GM20000 (cell line): ENCODE measurements at places on chromosomes 6 and 20.

DNA sequence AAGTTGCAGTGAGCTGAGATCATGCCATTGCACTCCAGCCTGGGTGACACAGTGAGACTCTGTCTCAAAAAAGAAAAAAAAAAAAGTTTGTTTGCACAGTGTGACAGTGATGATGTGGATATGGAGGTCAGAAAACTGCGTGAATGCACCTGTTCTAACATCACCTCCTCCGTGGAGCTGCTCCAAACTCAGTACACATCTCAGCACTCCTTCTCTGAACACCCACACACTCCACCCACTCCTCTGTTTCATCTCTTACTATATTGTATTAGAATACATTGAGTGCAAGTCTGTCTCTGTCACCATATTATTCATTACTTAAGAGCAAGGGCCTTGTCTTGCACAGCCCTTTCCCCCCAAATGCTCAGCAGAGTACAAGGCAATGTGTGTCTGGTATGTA, 51.5 kb upstream of the ENPP4 start:
- DNase-seq, result no peak

- no peak for DNase-seq
Measured at GRCh38 chr20:61640131-61640870, 388.2 kb downstream of the CDH4 start.

DNA sequence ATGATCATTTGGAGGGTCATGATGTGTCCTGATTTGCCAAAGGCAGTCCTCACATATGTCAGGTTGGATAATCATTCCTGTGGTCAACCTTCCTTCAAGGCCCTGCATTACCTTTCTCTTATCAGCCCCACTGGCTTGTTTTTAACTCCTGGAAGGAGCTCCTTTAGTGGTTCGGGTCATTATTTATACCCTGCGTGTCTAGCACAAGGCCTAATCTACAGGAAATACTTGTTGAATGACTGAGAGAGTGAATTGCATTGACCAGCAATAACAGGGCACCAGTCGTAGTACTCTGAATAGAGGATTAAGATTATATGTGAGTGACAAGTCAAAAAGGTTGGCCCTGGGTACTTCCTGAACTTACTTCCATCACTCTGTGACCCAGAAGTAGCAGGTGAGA, 4.5 kb downstream of the HIVEP2 start:
- DNase-seq, result no peak

DNA sequence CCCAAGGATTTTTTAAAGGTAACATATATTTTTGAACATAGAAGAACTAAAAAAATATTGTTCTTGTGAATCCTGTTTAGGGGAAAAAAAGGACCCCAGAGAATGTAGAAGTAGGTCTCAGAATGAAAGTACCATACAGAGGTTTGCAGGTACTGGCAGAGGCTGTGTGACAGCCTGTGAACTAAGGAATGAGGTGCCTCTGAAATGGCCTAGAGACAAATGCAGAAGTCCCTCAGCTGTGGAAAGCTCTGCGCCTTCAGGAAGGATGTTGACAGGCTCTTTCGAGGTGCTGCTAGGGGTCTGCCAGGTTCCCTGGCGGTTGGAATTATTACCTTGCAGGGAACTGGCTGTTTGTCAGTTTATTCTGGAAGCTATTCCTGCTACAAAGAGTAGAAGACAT, 8.6 kb upstream of the TUBB2B start:
- no peak for DNase-seq

GRCh38 chr6:92690997-92691599, 728.3 kb downstream of the EPHA7 start:
- no peak for DNase-seq

DNA sequence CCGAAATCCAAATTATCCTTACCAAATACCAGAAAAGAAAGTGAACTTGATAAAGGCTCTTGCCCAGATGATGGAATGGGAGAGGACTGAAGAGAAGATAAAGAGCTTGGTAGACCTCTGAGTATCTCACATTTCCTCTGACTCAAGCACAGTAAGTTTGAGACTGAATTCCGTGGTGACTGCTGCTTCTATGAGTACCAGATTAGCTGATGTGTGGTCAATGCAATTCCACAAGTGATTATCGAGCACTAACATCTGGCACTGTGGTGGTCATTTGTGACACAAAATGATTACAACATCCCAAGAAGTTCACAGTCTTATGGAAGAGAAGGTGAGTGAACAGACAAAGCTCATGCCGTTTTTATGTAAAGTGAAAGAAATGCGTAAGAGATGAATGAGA, 2.6 kb upstream of the RPS6KA2 start:
- no peak for DNase-seq

GRCh38 chr20:11777387-11778205, 140.1 kb upstream of the BTBD3 start:
- no peak for DNase-seq

DNA sequence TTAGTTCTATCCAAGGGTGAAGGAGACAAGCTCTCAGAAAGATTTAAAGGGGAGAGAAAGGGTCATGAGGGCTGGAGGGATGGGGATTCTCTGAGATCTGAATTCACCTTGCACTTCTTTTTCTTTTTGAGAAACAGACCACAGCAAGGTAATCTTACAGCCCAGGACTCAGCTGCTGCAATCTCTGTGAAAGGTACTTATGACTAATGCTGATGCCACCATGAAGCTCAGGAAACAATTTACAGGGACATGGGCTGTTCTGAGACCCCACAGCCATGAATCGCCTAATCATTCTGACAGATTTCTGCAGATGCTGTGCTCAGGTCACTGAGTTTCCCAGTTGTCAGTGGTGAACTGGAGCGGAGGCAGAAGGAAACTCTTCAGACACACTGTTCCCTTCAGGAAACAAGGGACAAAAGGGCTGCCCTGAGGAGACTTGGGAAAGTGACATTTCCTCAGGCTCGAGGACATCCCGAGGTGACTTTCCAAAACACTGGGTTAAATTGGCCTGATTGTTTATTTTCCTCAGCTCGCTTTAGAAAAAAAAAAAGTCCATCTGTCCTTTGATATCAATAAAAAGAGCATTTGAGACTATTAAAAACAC, 103.8 kb upstream of the PLCB4 start:
- no peak for DNase-seq

GRCh38 chr6:20724443-20725190, 190.4 kb downstream of the CDKAL1 start:
- no peak for DNase-seq

DNA sequence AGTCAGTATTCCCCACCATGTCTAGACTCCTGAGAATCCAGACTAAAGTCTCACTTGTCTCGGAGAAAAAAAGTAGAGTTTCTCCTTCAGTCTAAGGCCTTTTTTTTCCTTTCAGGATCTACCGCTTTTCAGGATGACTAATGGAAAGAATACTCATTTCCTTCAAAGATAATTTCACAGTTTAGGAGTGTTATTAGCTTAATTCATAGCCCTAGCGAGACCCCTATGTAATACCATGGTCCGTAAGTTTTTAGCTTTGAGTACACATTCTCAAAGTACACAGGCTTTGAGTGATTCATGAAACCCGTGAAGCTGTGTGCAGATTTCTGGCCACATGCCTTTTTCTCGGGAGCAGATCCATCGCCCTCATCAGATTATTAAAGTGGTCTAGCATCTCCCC, 133.1 kb downstream of the SOX4 start:
- no peak for DNase-seq

- no peak for DNase-seq
Measured at GRCh38 chr6:166046226-166046625, 121.4 kb downstream of the TBXT start.

GRCh38 chr6:117908246-117909068, 1.4 kb downstream of the SLC35F1 start:
- DNase-seq, result no peak

DNA sequence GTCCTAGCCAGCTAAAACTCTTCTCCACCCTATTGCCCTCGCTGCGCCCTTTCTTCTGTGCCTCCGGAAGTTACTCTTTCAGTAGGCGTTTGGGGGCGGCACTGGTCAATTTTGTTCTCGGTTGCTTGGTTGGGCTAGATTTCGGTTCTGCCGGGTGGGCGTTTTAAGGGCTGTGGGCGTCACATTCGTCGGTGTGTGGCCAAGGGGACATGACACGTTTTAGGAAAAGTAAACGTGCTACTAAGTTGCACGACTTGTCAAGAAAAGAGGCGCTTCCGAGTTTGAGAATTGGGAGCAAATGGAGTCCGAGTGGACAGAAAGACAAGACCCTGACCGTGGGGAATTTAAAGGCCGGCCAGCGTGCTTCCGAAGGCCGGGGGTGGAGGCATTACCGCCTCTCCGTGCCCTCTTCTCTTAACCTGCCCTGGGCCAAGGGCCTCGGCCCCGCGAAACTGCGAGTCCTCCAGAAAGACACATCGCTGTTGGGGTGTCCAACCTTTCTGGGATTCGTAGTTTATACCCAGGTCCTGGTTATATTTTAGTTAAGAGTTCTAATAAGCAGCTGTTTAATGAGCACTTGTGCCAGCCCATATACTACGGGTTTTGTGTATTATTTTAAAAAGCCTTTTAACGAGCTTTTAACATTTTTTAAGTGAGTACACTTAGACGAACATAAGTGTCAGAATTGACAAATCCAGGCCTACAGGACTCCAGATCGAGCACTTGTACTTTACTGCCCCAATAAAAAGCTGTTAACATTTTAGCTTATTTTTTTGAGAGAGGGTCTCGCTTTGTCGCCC, 664 bp upstream of the BAG6 start:
- DNase-seq, result peak; percentile 92

GRCh38 chr6:81838031-81838430, 85.5 kb upstream of the TENT5A start:
- DNase-seq, result no peak

DNA sequence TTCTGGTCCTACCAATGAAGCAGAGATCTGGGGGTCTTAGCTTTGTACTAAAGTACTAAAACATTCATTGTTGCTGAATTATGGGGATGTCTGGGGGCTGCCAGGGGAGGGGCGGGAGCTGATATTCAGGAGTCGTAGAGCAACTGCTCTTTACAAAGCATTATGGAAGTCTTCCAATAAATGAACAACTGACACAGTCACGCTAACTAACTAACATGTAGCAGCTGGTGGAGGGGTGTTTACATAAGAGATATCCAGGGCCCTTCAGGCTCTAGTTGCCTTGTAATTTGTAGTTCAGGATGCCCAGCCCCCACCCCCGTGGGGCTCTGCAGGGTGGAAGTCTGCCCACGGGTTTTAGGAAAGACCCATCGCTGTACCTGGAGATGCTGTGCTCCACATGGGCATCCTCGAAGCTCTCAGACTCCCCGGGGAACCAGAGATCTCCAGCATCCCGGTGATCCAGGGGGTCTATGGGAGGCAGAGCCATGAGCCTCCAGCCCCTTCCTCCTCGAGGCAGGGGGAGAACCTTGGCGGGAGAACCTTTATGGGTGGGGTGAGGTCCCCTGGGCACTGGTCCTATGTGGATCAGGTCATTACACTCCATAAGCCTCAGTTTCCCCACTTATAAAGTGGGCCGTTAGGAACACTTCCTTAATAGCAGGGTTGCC, 3.4 kb downstream of the TREM2 start:
- no peak for DNase-seq

DNA sequence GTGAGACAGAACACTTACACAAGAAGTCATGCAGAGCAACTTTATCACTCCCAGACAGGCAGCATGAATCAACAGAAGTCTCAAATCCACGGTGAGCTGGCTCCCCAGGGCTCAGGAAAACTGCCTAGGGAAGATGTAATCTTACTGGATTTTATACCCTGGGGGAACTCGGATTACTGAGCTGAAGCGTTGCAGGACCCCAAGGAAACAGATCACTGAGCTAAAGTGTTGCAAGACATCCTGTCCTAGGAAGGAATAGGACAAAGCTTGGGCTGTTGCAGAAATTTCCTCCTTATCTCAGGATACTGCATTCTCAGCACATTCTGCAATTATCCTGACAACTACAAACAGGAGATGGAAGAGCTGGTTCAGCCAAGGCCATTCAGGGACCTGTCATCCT, 224.8 kb downstream of the TFAP2A start:
- no peak for DNase-seq

- DNase-seq, result no peak
Measured at GRCh38 chr6:18352001-18352400, 35.1 kb upstream of the RNF144B start.
